Stimulated activated naive B cell treated with anti-CD40 and anti-IgM and Interleukin-4, amounts not matched to agents 10 μg/mL and 1 μg/mL and 100 μg/mL, for 72 hours (primary cell): ENCODE measurements at places on chromosomes 3 and 15.

DNA sequence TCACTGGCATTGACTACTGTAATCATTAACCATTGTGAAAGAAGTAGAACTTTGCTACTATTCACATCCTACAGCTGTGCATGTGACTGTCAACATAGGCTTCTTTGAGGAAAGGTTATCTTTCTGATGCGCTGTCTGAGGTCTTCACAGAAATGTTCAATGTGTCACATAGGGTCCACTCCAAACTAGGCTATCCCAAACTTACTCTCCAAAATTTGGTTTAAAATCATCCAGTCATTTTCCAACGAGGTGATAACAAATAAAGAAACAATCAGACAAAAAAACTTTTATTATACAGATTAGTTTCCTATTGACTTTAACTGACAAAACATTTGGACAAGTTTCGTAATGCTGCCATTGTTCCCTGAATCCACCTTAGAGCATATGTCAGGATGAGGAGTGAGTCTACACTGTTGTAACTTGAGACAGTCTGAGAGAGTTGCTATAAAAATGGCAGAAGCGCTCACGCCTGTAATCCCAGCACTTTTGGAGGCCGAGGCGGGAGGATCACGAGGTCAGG, 511.6 kb downstream of the PLOD2 start:
- no peaks in the 10 kb centered on the region for H3K27me3 ChIP-seq
- no peaks in the 10 kb centered on the region for H3K4me1 ChIP-seq

DNA sequence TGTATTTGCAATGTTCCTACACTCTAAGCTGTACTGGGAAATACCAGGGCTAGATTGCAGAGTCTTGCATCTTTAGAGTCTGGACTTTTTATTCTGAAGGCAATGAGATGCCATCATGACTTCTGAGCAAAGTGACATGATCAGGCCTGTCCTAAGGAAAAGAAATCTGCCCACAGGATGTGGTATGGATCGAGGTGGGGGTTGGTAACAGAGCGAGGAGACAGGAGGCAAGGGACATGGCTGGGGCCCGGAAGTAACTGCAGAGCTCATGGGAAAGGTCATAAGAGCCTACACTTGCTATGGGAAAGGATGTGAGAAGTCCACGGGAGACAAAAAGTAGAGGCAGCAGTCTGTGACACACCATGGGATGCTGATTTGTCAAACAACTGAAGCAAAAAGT, 121.5 kb downstream of the OXNAD1 start:
- no peak for DNase-seq

GRCh38 chr3:188196232-188196990, 42.5 kb downstream of the LPP start:
- H3K27me3 ChIP-seq, result no peaks in the 10 kb centered on the region
- no peak for DNase-seq
- no peak overlapping the region for H3K27ac ChIP-seq
- peaks cover 51% of the 10 kb centered on the region for H3K36me3 ChIP-seq
- peaks cover 34% of the 10 kb centered on the region for H3K4me1 ChIP-seq

- no peaks in the 10 kb centered on the region for H3K4me1 ChIP-seq
- peaks cover 4% of the 10 kb centered on the region for H3K27me3 ChIP-seq
- no peak for DNase-seq
- no peaks in the 10 kb centered on the region for H3K36me3 ChIP-seq
- no peak overlapping the region for H3K4me3 ChIP-seq
- H3K27ac ChIP-seq, result no peak overlapping the region
Measured at GRCh38 chr15:39362821-39363561, 217.9 kb upstream of the THBS1 start.

- H3K4me3 ChIP-seq, result no peak overlapping the region
- H3K27me3 ChIP-seq, result no peaks in the 10 kb centered on the region
- no peak overlapping the region for H3K27ac ChIP-seq
- DNase-seq, result no peak
- H3K4me1 ChIP-seq, result peaks cover 3% of the 10 kb centered on the region
Measured at GRCh38 chr3:24303057-24303754, 191.4 kb downstream of the THRB start.

DNA sequence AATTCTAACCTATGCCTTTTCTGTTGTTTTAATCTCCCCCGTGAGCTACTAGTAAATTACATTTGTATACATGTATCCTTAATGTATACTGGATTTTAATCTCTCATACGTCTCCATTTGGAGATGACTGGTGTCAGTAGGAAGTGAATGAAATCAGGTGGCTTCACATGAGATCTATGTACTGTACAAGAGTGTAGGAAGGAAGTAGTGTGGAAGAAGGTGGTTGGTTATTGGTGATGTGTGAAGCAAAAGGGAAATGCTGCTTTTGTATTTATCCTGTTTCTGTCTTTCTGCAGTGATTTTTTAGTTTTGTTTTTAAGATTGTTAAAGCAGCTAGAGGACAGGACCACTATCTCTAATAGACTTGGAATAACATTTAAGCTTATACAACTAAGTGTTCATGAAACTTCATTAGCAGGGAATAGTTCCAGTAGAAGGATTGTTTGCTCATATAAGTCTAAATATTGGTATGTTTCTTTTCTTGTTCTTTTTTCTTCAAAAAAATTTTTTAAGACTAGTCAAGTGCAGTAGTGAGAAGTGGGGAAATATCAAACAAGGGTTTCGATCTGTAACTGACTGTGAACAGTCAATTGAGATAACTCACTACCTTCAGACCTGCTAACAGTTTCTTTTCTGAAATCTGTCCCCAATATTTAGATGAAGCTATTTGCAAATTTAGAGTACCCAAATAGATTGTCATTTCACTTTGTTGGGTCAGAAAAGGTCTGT, 15.3 kb downstream of the SNX1 start:
- H3K4me3 ChIP-seq, result peak overlapping the region; percentile 37
- peaks cover 40% of the 10 kb centered on the region for H3K4me1 ChIP-seq
- DNase-seq, result no peak
- peaks cover 32% of the 10 kb centered on the region for H3K36me3 ChIP-seq

GRCh38 chr3:16906682-16907081, 21.9 kb downstream of the PLCL2 start:
- H3K27ac ChIP-seq, result peak overlapping the region; percentile 25
- DNase-seq, result no peak
- H3K4me1 ChIP-seq, result peaks cover 47% of the 10 kb centered on the region

GRCh38 chr3:15667484-15667883, 65.9 kb downstream of the BTD start:
- peak overlapping the region; percentile 65 for H3K27ac ChIP-seq
- peaks cover 59% of the 10 kb centered on the region for H3K36me3 ChIP-seq
- H3K4me3 ChIP-seq, result no peak overlapping the region
- H3K27me3 ChIP-seq, result no peaks in the 10 kb centered on the region
- DNase-seq, result peak; percentile 21

- H3K4me3 ChIP-seq, result no peak overlapping the region
- H3K36me3 ChIP-seq, result peaks cover 14% of the 10 kb centered on the region
- H3K4me1 ChIP-seq, result no peaks in the 10 kb centered on the region
Measured at GRCh38 chr3:121443456-121443855, 102.3 kb downstream of the POLQ start.

GRCh38 chr15:99511866-99512661, 53.7 kb upstream of the MEF2A start:
- peak; percentile 91 for DNase-seq
- peaks cover 37% of the 10 kb centered on the region for H3K36me3 ChIP-seq
- H3K4me1 ChIP-seq, result peaks cover 55% of the 10 kb centered on the region
- H3K27me3 ChIP-seq, result no peaks in the 10 kb centered on the region

- no peaks in the 10 kb centered on the region for H3K27me3 ChIP-seq
- no peak overlapping the region for H3K27ac ChIP-seq
- DNase-seq, result no peak
- no peaks in the 10 kb centered on the region for H3K4me1 ChIP-seq
- no peak overlapping the region for H3K4me3 ChIP-seq
Measured at GRCh38 chr3:118180853-118181252, 853.8 kb downstream of the IGSF11 start.

- DNase-seq, result no peak
- H3K4me1 ChIP-seq, result no peaks in the 10 kb centered on the region
- H3K4me3 ChIP-seq, result no peak overlapping the region
Measured at GRCh38 chr3:89145995-89146394, 38.6 kb downstream of the EPHA3 start.

DNA sequence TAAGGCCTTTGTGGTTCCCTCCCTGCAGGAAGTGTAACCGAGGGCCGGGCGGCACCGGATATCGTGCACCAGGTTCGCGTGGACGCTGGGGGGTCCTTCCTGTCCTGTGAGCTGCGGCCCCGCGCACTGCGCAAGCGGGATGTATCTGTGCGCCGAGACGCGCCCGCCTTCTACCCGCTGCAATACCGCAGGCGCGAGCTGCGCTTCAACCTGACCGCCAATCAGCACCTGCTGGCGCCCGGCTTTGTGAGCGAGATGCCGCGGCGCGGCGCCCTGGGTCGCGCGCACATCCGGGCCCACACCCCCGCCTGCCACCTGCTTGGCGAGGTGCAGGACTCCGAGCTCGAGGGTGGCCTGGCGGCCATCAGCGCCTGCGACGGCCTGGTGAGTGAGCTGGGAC, 35.9 kb downstream of the SAXO2 start:
- H3K27ac ChIP-seq, result no peak overlapping the region
- DNase-seq, result peak; percentile 20
- no peaks in the 10 kb centered on the region for H3K27me3 ChIP-seq

- peaks cover 39% of the 10 kb centered on the region for H3K4me1 ChIP-seq
- peaks cover 9% of the 10 kb centered on the region for H3K36me3 ChIP-seq
- DNase-seq, result no peak
- no peaks in the 10 kb centered on the region for H3K27me3 ChIP-seq
Measured at GRCh38 chr3:188217011-188217463, 63.1 kb downstream of the LPP start.

GRCh38 chr3:19749448-19750017, 184.5 kb downstream of the EFHB start:
- H3K4me1 ChIP-seq, result no peaks in the 10 kb centered on the region
- DNase-seq, result no peak
- H3K27ac ChIP-seq, result no peak overlapping the region
- no peaks in the 10 kb centered on the region for H3K27me3 ChIP-seq
- H3K36me3 ChIP-seq, result no peaks in the 10 kb centered on the region
- no peak overlapping the region for H3K4me3 ChIP-seq

GRCh38 chr15:63575312-63575711, 21.9 kb upstream of the FBXL22 start:
- no peaks in the 10 kb centered on the region for H3K27me3 ChIP-seq
- H3K4me1 ChIP-seq, result peaks cover 7% of the 10 kb centered on the region
- H3K27ac ChIP-seq, result peak overlapping the region; percentile 22
- H3K36me3 ChIP-seq, result peaks cover 20% of the 10 kb centered on the region

DNA sequence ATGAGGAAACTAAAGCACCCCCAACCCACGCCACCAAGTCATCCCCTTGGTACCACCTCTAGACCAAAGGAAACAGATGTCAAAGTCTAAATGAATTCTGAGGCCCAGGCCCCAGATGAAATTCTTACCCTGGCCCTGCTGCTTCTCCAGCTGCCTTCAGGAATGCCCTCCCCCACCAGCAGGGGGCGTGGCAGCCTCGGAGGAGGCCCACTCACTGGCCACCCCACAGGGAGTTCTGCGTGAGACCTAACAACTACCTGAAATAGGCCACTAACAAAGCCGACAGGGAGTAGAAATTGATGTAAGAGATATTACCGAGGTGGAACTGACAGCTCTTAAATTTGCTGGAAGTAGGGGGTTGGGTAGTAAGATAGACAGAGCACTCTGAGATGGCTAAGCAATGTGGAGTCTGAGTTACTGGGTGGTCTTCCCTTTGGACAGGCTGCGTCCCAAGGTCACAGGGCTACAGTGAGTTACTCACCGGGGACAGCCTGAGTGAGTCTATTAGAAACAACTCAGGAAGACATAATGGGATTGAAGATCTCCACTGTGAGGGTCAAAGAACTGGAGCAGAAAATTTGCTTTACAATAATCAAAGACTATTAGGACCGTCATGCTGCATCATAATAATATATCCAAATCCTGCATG, 240.7 kb downstream of the SHOX2 start:
- no peak overlapping the region for H3K4me3 ChIP-seq
- DNase-seq, result peak; percentile 8
- H3K27me3 ChIP-seq, result no peaks in the 10 kb centered on the region
- H3K27ac ChIP-seq, result no peak overlapping the region
- H3K4me1 ChIP-seq, result no peaks in the 10 kb centered on the region
- no peaks in the 10 kb centered on the region for H3K36me3 ChIP-seq

- peak overlapping the region; percentile 93 for H3K27ac ChIP-seq
- H3K4me3 ChIP-seq, result peak overlapping the region; percentile 90
- peaks cover 81% of the 10 kb centered on the region for H3K4me1 ChIP-seq
- peaks cover 48% of the 10 kb centered on the region for H3K36me3 ChIP-seq
- no peaks in the 10 kb centered on the region for H3K27me3 ChIP-seq
Measured at GRCh38 chr15:57302640-57303257, 73.6 kb upstream of the CGNL1 start.

- no peaks in the 10 kb centered on the region for H3K27me3 ChIP-seq
- no peak overlapping the region for H3K27ac ChIP-seq
- DNase-seq, result no peak
Measured at GRCh38 chr3:117297541-117297940, 588.0 kb downstream of the TUSC7 start.

DNA sequence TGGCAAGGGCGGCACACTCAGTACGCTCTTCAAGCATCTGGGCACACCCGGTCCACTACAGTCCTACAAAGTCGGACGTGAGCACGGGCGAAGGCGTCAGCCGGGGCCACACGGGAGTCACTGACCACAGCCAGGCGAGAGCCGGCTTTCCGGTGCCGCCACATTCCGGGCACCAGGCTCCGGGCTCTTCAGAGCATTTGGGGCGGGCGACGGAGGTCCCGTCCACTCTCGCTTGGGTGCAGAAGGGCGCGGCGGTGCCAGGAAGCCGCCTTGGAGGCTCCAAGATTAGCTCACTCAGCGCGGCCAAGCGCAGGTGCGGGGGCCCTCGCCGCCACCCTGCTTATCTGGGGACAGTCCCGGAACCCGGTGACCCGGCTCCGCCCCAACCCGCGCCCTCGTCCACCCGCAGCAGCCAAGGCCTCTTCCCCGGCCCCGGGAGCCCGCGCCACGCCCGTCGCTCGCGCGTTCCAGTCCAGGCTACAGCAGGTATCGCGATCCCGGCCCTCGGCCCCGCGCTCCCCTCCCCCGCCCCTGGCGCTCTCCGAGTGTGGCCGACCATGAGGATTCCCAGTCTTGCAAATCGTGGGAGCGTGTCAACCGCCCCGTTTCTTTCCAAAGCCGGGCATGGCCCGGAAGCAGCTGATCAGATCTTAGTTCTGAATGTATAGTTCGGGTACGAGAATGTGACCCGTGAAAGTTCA, at the start of gene ADPRH:
ADPRH (plus strand) TSS at position 127 of the 701 bp plus-strand sequence. CDS start 2,678 bp downstream, outside the sequence.
- peak within 1 kb of the TSS; percentile 100 for H3K27ac ChIP-seq
- peaks cover 9% of the 10 kb centered on the region for H3K36me3 ChIP-seq
- H3K4me1 ChIP-seq, result peaks cover 22% of the 10 kb centered on the region
- no peaks in the 10 kb centered on the region for H3K27me3 ChIP-seq

DNA sequence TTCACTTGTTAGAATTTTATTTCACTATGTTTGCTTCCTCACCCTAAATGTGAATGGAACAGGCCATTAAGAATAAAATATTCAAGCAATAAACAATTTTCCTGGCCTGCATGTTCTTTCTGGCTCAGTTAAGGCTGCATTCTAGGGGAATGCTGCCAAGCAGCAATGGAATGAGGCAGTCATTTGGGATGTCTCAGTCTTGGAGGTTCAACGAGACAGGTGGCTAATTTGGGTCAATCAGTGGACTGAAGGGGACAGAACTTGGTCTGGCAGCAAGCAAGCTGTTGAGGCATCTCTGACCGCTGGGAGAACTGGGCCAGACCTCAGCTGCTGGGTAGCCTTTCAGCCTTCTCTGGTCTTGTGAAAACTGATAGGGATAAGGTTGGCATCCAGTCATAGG, 241.6 kb downstream of the NLGN1 start:
- no peaks in the 10 kb centered on the region for H3K4me1 ChIP-seq
- H3K27me3 ChIP-seq, result no peaks in the 10 kb centered on the region
- no peak overlapping the region for H3K27ac ChIP-seq
- no peaks in the 10 kb centered on the region for H3K36me3 ChIP-seq
